BJ (cell line): ENCODE measurements at places on chromosomes 2 and 18. TPM values are rescaled to one million over a fixed set of nuclear protein-coding genes. Genes with fewer than 3 reads are reported as not detected.

Gene CCDC141
- polyA plus RNA-seq, result not detected in 2 replicates

Gene NPAS2
- 12.8 and 13.1 TPM in 2 replicates for polyA plus RNA-seq

Gene MAPK4
- polyA plus RNA-seq, result not detected in 2 replicates

Gene TLX2
- polyA plus RNA-seq, result not detected in 2 replicates

Gene OR6B2
- not detected in 2 replicates for polyA plus RNA-seq

GRCh38 chr2:84290537-84290936, 168.5 kb downstream of the SUCLG1 start:
- DNase-seq, result no peak

- DNase-seq, result no peak
These were observed 167.9 kb downstream of the MGAT5 start for GRCh38 chr2:134421556-134422328.

DNA sequence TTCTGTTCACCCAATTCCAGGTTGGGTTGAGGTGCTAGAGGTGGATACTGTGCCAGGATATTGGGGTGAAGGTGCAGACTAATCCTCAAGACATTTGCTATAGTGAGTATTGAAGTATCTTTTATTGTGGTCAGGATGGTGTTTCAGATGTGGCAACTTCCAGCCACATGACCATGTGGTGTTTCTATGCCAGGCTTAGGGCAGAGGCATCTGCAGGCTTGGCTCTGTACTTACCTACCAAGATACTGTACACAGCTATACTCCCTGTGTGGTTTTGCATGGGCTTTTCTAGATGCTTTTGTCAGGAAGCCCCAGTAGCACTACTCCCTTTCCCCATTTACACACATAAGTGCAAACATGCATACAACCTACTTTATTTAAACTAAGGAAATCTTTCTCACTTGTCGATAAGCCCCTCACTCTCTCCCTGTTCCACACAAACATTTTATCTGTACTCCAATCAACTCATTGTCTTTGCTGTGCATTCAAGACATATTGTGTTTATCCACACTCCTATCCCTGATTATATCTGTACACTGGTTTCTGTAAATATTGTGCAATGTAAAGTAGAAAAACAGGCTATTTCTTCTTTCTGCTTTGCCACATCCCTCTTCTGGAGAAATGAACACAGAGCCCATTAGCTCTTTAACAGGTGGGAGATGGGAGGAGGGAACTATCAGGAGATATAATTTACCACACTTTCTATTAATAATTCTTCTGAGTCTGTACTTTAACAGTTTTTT, 12.3 kb downstream of the ARL6IP6 start:
- no peak for DNase-seq
